AML-193 (cell line): ENCODE measurements at places on chromosomes 16 and 17.
A peak's percentile ranks its signal among the peaks of the same experiment; 100 is the strongest.

DNA sequence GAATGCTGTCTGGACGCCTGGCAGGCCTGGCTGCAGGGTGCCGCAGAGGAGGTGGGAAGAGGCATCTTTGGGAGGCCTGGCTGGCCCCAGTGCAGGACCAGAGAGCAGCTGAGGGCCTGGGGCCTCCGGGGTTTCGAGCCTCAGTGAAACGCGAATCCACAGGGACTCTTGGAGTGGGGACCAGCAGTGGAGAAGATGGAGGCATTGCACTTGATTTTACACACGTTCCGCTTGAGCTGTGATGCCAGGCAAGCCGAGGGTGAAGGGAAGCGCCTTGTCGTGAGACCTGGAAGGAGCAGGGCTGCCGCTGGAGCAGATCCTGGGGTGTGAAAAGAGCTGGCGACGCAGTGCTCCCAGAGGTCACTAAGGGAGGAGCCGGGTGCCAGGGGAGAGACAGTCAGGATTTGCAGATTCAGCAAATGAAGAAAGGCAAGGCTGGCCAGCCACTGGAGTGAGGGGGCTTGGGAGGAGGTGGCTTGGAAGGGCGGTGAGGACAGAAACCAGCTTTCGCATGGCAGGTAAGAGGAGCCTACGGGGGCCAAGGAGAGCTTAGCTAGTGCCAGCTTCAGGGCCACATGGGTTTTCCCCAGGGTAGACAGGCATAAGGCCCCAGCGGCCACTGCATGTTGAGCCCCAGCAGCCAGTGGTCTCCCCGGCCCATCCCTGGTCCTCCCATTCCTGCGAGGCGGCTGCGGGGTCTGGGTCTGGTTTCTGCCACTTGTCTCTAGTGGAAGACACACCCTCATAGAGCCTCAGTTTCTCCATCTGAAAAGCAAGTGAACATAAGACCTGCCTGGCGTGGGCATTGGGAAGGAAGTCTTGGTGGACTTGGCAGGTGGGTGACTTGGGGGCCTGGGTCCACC lies 175.2 kb upstream of the CHMP6 start:
- DNase-seq = no peak

DNA sequence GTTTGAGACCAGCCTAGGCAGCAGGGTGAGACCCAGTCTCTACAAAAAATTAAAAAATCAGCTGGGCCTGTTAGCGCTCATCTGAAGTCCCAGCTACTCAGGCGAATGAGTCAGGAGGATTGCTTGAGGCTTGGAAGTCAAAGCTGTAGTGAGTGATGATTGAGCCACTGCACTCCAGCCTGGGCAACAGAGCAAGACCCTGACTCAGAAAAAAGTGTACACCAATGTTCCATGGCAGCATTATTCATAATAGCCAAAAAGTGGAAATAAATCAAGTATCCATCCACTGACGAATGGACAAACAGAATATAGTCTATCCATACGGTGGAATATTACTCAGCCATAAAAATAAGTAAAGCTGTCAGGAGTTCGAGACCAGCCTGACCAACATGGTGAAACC lies 2.6 kb downstream of the NMRAL1 start:
- no peak for DNase-seq

DNA sequence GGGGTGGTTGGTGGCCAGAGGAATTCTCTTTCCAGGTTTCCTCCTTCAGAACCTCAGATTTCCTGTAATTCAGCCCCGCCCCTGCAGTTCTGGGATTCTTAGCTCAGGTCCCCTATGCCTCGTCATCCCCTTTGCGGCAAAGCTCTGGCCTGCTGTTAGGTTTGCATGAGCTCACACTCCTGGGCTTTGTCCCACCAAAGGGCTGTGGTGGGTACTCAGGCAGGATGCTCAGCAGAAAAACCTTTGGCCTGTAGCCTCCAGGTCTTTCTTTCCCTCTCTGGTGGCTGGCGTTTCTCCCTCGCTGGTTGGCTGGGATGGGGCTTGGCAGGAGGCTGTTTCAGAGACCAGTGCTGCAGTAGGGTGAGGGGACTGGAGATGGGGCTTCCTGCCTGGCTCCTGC lies 9.6 kb upstream of the PLEKHG4 start:
- DNase-seq = no peak

DNA sequence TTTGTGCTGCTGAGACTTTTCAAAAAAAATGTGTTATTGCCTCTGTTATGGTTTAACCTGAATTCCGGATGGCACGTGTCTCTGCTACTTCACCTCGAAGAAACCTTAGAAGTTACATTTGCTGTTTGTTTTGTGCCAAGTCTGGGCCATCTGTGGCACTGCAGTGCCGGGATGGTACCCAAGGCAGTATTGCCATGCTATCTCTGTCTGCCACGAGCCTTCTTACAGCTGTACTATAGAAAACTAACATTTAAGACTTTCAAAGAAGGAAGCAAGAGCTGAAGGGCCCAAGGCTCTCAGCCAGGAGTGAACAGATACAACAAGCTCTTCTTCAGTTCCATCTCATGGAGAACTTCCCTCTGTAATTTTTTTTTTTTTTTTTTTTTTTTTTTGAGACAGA lies 73.7 kb upstream of the NOL11 start:
- DNase-seq = no peak

DNA sequence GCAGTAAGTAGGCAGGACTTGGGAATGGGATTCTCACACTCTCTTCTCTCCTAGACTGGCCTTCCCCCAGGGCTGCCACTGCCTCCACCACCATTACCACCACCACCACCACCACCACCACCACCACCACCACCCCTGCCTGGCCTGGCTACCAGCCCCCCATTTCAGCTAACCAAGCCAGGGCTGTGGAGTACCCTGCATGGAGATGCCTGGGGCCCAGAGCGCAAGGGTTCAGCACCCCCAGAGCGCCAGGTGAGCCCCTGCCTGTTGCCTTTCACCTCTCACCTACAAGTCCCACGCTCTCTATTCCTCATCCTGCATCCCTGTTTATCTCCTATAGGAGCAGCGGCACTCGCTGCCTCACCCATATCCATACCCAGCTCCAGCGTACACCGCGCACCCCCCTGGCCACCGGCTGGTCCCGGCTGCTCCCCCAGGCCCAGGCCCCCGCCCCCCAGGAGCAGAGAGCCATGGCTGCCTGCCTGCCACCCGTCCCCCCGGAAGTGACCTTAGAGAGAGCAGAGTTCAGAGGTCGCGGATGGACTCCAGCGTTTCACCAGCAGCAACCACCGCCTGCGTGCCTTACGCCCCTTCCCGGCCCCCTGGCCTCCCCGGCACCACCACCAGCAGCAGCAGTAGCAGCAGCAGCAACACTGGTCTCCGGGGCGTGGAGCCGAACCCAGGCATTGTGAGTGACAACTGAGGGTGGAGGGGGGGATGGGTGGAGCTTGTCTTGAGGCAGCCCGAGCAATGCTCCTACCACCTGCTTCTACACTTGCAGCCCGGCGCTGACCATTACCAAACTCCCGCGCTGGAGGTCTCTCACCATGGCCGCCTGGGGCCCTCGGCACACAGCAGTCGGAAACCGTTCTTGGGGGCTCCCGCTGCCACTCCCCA lies 7.9 kb upstream of the TMEM88 start:
- DNase-seq = no peak

- peak; percentile 25 for DNase-seq
Observed at GRCh38 chr17:64117981-64118979, 11.7 kb downstream of the ERN1 start.

- DNase-seq = no peak
Observed at GRCh38 chr17:41919165-41919817, 540 bp upstream of the ACLY start.

GRCh38 chr16:23452221-23452571 lies 793 bp downstream of the COG7 start:
- DNase-seq = no peak

DNA sequence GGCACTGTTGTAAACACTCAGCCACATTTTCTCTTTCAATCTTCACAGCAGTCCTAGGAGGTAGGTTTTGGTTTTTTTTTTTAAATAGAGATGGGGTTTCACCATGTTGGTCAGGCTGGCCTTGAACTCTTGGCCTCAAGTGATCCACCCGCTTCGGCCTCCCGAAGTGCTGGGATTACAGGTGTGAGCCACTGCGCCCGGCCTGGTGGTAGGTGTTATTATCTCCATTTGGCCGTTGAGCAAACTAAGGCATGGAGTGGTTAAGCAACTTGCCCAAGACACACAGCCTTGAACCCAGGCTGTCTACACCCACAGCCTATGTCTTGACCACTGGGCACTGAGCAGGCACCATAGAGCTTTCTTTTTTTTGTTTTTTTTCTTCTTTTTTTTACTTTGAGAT lies 8.6 kb downstream of the SGCA start:
- DNase-seq = no peak

- DNase-seq = no peak
Observed at GRCh38 chr17:71793518-71793917, 327.3 kb upstream of the SOX9 start.

- no peak for DNase-seq
Observed at GRCh38 chr17:1019451-1019850, 22.5 kb downstream of the TIMM22 start.

DNA sequence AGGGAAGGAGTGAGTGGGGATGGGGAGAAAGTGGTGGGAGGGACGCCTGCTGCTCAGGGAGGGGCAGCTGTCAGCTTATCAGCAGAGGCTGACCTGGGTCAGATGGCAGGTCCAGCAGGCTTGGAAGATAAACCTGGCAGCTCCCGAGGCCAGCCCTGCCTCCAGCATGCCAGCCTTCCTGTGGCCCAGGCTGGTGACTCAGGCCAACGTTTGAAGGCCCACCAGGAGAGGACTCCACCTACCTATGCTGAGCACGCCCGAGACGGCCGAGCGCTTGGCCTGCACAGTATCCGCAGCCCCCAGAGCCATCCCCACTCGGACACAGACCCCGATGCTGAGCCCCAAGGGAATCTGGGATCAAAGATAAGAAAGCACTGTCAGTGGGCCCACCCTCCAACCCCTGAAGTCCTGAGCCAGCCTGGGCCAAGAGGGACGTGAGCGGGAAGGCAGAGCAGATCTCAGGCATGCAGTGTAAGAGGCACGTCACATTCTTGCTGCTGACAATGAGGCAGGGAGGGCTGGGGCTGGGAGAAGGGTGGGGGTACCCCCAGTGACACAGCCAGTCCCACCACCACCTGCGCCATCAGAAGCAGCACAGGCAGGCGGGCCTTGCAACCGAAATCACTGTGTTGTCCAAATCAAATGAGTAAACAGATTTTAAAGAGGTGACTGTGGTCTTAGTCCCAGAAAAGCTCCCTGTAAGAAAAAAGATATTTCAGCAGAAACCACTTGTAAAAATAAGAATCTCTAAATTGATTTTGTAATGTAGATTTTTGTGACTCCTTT lies 12.4 kb downstream of the SLC47A2 start:
- no peak for DNase-seq

- peak; percentile 70 for DNase-seq
Observed at GRCh38 chr17:34998205-34998604, 17.9 kb downstream of the LIG3 start.

- DNase-seq = no peak
Observed at GRCh38 chr17:76536511-76537287, 810 bp downstream of the CYGB start.

DNA sequence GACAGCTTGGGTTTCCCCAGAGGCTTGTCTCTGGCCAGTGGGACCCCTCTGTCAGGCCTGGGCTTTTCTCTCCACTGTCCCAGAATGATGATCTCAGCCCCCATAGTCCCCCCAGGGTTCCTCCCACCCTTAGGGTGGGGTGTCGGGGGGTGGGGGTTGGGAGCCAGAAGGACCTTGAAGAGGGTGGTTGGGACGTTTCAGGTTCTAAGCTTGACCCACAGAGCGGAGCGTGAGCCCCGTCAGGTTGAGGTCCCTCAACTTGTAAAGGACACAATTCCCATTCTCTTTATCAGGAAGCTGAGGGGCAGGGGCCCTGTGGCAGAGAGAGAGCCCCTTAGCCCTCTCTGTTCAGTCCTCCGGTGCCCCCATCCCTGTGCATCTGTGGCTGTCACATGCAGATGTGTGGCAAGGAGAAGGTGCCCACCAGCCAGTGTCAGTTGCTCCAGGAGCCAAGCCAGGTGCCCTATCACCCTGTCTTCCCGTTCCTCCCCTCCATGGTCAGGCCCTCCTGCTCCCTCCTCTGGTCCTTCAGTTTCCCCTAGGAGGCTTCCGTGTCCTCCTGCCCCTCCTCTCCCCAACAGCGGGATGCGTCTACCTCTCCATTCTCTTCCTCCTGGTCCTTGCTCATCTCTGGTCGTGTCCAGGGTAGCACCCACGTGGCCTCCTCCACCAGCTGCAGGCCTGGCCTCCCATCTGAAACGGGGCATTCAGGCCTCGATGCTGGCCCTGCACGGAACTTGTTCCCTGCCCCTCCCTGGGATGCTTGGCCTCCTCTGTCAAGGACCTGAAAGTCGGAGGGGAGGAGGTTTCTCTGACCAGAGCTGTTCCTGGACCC lies 1.5 kb upstream of the NTN3 start:
- no peak for DNase-seq

DNA sequence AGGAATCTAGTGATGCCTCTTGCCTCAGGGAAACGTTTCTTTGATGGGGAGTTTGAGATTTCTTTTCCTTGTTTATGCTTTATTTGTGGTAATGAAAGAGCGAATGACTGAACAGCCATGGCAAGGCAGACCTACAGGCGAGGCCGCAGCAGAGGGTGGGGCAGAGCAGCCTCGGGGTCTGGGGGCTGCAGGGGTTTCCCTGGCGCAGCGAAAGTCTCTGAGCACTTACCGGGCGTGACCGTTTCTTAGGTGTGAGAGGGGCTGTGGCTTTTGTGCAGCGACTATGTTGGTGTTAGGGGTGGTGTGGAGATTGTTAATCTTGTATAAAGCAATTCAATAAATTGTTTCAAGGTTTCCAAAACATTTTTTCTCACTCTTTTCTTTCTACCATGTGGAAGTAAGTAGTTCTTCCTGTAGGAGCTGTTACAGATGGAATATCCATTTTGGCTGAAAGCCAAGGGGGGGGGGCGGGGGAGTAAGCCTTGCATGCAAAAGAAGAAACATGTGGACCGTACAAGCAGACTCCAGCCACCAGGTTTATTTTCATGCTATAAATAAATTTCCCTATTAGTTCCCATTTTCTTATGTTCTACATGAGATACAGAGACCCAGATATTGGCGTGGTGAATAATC lies 34.8 kb downstream of the UBN1 start:
- DNase-seq = no peak

DNA sequence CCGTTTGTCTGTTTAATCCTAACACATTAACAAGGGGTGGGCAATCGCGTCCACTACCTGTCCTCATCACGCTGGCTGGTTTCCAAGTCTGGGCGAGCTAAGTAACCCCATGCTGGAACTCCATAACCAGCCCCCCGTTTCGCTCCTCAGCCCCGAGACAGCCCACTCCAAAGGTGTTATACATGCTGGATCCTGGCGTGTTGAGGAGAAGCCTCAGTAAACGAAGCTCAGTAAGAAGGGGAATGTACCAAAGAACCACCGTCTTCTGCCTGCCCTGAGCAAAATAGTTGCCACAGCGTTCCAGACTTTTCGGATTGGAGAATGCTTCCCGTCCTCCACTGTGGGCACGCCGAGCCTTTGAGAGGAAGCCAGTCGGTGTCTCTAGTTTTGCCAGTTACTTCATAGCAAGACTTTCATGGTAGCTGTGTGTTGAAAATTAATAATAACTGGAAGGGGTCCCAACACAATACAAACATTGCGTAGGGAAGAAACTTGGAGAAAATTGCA lies 16.1 kb upstream of the C17orf78 start:
- no peak for DNase-seq

DNA sequence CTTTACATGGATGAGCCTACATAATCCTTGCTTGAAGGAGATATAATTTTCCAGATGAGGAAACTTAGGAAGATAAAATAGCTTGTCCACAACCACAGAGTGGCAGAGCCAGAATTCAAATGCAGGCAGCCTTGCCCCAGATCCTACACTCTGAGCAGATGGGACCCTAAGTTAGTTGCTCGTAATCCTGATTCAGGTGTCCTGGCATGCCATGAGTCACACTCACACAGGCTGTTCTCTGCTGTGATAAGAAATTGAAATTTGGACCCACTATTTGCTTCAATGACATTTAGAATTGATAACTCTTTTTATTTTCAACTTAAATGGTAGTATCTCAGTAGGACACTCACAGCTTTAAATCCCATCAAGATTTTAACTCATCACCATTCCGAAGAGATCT lies 150.7 kb upstream of the CACNG5 start:
- no peak for DNase-seq
